ENCODE measurements at places on chromosomes 7 and 10.
A peak's percentile ranks its signal among the peaks of the same experiment; 100 is the strongest.

- DNase-seq, result no peak
These were observed 138.4 kb downstream of the MGMT start for GRCh38 chr10:129605266-129605985.

DNA sequence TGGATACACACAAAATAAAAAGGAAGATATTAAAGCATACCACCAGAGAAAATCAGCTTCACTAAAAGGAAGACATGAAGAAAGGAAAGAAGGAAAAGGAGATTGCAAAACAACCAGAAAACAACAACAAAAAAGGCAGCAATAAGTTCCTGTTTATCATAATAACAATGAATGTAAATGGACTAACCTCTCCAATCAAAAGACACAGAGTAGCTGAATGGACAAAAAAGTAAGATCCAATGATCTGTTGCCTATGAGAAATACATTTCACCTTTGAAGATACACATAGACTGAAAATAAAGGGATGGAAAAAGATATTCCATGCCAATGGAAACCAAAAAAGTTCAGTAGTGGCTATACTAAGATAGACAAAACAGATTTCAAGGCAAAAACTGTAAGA, 30.3 kb upstream of the FAM171A1 start:
- DNase-seq, result no peak

DNA sequence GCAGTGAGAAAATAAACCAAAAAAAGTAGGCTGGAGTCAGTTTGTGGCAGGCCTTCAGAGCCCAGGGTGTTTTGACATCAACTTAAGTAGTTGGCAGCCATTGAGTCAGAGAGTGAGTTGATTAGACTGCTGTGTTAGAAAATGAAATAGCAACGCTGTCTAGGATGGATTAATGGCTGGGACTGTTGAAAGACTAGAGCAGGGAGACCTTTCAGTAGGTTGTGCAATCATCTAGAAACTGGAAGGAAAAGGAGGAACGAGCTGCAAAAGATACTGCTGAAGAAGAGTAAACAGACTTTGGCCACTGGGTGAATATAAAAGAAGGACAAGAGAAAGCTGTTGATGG, 28.6 kb upstream of the TRIL start:
- no peak for DNase-seq

- DNase-seq, result peak; percentile 45
These were observed 8.4 kb downstream of the RARRES2 start for GRCh38 chr7:150332852-150333635.

Data from H7 (cell line).